ENCODE measurements at places on chromosomes 6 and 20.

GRCh38 chr6:42095094-42095493, 44.8 kb downstream of the TAF8 start:
- no peak for DNase-seq

GRCh38 chr6:90168693-90169131, 127.9 kb downstream of the BACH2 start:
- DNase-seq: no peak

DNA sequence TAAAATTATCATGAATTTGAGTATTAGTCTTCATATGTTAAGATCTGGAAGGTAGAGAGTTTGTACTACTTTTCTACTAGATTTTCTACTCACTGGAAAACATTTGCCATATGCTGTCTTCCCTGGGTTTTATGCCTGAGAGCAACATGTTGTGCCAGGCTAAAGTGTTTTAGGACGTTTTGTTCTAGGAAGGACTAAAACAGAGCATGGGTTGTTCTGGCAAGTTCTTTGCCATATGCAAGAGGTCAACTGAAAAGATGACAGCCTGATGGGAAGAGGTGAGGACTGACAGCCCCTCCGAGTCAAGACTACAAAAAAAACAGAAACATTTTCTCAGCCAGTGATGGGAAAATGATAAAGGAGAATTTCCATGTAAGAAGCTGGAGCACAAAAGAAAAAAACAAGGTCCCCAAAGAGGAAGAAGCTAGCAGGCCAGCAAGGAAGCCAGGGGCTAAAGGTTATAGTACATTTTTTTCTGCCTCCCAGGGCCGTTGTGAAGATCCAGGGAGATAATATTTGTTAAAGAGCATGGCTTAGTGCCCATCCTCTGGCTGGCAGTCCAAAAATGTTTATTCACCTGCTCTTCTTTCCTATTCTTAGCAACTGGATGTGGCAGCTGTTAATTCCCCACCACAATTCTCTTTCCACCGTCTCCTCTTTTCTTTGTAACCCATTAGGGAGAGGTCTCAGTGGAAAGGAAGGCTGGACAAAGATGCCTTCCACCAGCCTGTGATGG, 7.8 kb downstream of the SCGN start:
- DNase-seq: no peak

DNA sequence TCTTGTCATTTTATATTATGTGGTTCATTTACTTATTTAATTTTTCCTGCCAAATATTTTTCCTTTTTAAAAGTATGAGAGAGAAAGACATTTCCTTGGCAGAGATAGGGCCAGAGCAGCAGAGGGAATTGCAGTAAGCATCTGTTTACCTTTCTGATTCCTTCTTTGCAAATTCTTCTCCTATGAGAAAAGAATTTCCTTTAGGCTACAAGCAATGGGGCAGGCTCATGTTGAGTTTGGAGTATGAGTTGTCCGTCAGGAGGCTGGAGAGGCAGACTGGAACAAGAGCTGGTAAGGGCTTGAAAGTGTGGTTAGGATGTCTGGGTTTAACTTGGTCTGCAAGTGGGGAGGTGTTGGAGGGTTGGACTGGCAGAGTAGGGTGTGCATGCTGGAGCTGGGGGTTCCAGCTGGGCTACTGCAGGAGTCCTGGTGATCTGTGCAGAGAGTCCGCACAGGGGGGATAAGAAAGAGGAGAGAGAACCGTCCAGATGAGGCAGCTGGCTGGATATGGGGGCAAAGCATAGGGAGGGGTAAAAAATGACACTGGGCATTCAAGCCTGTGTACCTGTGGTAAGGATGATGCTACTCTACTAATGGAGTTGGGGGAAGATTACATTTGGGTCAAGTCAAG, 19.7 kb downstream of the TIAM2 start:
- DNase-seq: no peak

DNA sequence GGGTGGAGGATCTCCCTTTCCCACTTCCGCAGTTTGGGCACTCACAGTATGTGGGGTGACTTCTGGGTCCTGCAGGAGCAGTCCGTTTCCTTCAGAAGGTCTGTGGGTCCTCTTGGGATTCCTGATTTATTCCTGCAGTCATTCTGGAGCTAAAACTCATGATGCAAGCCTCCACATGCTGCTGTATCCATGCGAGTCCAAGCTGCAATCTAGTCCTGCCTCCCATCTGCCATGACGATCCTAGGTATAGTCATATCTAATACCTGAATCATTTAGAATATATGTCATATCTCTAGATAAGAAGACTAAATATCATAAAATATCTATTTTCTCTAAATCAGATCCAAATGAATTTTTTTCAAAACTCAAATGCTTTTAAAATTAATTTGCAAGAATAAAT, 103.4 kb upstream of the AHI1 start:
- DNase-seq: no peak

DNA sequence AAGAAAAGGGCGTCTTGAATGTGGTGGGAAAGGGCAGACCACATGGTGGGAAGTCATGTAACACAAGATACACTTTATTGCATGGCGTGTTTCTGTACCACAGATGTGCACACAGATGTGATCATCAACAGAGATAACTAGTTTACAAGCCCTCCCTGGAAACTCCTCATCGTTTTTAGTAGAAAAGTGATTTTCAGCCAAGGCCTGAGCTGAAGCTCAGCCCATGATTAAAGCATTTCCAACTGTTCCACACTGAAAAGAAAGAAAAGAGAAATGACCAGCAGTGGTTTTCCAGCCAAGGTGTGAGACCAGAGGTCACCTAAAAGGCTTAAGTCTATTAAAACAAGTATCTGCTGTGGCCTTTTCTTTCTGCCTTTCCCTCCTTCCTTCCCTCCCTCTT, 463.9 kb upstream of the JAG1 start:
- DNase-seq: no peak

Data from stimulated activated CD8-positive, alpha-beta memory T cell treated with anti-CD3 and anti-CD28 coated beads, Interleukin-7, amount 100 ng/mL, for 1 hour (primary cell).